ENCODE measurements at places on chromosomes 2 and 18. TPM values are rescaled to one million over a fixed set of nuclear protein-coding genes. Genes with fewer than 3 reads are reported as not detected.

Gene MAP3K19
- polyA plus RNA-seq = not detected

Gene LRRTM1
- 1.1 TPM for polyA plus RNA-seq

Gene SLC11A1
- 1.2 TPM for polyA plus RNA-seq

Gene CYS1
- polyA plus RNA-seq = 276 TPM

Gene FTCDNL1
- polyA plus RNA-seq = 4.1 TPM

Gene GFPT1
- polyA plus RNA-seq = 9.5 TPM

Gene SERPINB7
- 0.45 TPM for polyA plus RNA-seq

Gene KCNG2
- polyA plus RNA-seq = not detected

Gene SPP2
- polyA plus RNA-seq = not detected

Gene RFTN2
- 1.4 TPM for polyA plus RNA-seq

Gene FLACC1
- polyA plus RNA-seq = not detected

All from kidney (tissue), 22 donors.